NCI-H524 (cell line): ENCODE measurements at places on chromosomes 1 and 21.

DNA sequence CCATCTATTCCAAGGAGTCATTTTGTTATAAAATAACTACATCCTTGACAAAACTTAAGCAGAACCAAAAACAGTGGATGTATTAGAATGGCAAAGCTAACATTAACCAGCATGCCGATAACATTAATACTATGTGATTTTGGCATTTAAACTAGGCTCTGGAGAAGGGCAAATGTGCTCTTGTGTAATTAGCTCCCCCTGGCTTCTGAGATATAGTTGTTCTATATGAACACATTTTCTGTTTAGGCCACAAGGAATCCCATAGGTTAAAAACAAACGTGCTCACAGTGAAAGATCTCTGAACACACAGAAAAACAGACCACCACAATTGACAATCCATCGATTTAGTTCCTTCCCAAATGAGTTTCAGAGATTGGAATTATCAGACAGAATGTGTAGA, 57.4 kb upstream of the TARS2 start:
- DNase-seq, result no peak

DNA sequence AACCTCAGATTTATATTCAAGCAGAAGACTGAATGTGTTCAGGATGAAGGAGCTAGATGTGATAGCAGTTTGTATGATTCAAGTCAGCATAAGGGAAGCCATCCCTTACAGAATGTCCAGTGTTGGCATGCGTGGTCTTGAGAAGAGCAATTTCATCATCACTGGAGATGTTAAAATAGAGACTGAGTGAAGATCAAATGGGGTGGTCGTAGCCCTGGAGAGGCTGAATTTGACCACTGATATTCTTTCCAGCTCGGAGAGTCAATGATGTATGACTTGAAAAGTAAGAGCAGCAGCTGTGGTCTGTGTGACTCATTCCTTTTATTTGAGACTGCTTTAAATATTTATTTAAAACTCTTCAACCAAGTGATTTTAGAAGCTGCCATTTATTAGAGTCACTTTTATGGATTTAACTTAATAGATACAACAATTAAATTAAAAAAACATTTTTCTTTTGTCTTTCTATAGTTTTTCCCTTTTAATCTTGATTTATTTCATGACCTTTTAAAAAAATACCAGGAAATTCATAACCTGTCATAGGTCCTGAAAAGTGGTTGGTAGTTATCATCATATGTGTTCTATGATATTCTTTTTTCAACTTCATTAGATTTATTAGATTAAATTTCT, 15.5 kb downstream of the FMN2 start:
- DNase-seq, result no peak

DNA sequence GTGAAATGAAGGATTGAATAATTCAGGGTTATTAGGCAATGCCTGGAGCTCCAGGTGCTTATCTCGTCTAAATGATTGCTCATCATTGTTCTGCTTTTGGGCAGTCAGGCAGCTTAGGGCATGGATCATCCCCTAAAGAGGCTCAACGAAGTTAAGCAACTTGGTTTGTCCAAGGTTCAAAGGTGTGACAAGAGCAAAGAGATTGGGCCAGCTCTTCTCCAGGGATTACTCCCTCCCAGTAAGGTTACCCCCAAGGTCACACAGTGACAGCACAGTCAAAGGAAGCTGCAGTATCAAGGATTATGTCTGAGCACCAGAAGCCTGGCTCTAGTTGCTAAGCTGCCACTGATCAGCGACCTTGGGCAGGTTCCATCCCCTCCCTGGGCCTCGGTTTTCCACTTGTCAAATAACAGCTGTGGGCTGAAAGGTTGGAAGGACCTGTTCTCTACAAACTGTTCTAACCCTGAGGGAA, 6.8 kb downstream of the ETNK2 start:
- DNase-seq, result no peak

GRCh38 chr1:204286831-204287421, 72.8 kb downstream of the PLEKHA6 start:
- no peak for DNase-seq

- no peak for DNase-seq
Measured at GRCh38 chr1:200290010-200290685, 119.7 kb downstream of the ZNF281 start.

- DNase-seq, result no peak
Measured at GRCh38 chr1:223248770-223249140, 105.7 kb upstream of the TLR5 start.

- no peak for DNase-seq
Measured at GRCh38 chr1:50371749-50372148, 51.5 kb downstream of the DMRTA2 start.

- DNase-seq, result no peak
Measured at GRCh38 chr1:14855268-14855667, 256.8 kb downstream of the KAZN start.

DNA sequence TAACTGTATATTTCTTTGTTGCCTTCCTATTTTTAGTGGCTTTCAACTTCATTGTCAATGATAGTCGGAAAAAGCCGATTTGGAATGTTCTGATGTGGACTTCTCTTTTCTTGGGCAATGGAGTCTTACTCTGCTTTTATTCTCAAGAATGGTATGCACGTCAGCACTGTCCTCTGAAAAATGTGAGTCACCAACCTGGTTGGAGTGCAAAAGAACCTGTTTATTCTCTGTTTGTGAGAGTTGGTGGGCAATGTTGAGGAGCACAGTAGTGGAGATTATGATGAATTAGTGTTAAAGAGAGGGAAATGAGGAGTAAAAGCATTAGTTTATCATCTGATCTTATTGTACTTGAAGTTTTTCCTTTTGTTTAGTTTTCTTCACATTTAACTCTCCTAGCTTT, 14.5 kb upstream of the AXDND1 start:
- DNase-seq, result no peak

GRCh38 chr1:204959374-204959773, 83.6 kb upstream of the CNTN2 start:
- DNase-seq, result no peak

DNA sequence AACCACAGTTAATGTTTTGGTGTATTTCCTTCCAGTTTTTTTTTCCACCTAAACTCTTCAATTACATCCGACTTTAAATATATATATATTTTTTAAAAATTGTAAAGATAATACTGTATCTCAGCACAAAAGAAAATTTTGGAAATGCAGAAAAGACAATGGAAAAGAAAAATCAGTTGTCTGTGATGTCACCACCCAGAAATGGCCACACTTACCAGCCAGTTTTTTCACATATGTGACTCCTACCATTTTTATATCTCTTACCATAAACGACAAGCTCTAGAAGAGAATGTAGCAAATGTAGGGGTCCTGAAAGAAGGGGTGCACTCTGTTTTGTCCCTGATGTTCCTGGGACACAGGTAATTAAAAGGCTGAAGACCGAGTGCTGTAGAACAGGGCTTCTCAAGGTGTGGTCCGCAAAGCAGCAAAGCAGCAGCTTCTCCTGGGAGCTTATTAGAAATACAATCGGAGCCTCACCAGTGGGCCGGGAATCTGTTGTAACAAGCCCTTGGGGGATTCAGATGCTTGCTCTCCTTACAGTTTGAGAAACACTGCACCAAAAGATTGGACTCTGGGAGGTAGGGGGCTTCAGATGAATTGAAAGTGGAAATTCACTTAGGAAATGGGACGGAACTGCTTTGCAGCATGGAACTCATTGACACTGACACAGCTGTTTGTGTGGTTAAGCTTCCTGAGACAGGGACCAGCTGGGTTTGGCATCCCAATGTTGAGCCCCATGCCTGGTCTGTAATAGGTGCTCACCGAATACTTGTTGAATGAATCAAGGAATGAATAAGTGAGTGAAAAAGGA, 44.1 kb downstream of the ALPL start:
- no peak for DNase-seq

DNA sequence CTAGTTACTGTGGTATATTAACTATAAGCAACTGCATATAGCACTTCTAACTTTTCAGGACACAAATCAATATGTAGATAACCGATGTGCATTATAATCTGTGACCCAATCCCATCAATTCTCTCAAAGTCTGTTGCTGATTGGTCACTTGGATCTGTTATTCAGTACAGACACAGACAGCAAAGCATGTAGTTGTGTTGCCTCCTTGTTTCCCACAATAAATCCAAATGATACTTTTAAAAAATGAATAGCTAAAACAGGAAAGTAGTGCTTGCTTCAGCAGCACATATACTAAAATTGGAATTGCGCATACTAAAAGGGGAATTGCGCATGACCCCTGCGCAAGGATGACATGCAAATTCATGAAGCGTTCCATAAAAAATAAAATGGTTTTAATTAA, 28.1 kb downstream of the NDC1 start:
- no peak for DNase-seq

GRCh38 chr1:203039609-203040512, 13.6 kb downstream of the PPFIA4 start:
- DNase-seq, result peak; percentile 94
